ENCODE measurements at places on chromosomes 2 and 18. TPM values are rescaled to one million over a fixed set of nuclear protein-coding genes. Genes with fewer than 3 reads are reported as not detected.
A peak's percentile ranks its signal among the peaks of the same experiment; 100 is the strongest.

- no peak overlapping the region for H3K27ac ChIP-seq
- no peak for DNase-seq
- no peaks in the 10 kb centered on the region for H3K36me3 ChIP-seq
- no peaks in the 10 kb centered on the region for H3K4me1 ChIP-seq
- H3K4me3 ChIP-seq = no peak overlapping the region
- H3K27me3 ChIP-seq = no peaks in the 10 kb centered on the region
These were observed 26.8 kb downstream of the MPHOSPH10 start for GRCh38 chr2:71157124-71157793.

- DNase-seq = no peak
- H3K4me1 ChIP-seq = no peaks in the 10 kb centered on the region
- H3K4me3 ChIP-seq = no peak overlapping the region
- no peak overlapping the region for H3K27ac ChIP-seq
- H3K27me3 ChIP-seq = no peaks in the 10 kb centered on the region
- H3K36me3 ChIP-seq = no peaks in the 10 kb centered on the region
These were observed 733 bp downstream of the C2orf74 start for GRCh38 chr2:61162721-61163120.

- no peak for DNase-seq
- H3K27me3 ChIP-seq = no peaks in the 10 kb centered on the region
- H3K27ac ChIP-seq = no peak overlapping the region
- H3K36me3 ChIP-seq = no peaks in the 10 kb centered on the region
- peaks cover 19% of the 10 kb centered on the region for H3K4me1 ChIP-seq
- H3K4me3 ChIP-seq = no peak overlapping the region
These were observed 348.7 kb upstream of the CDH20 start for GRCh38 chr18:60984510-60984909.

GRCh38 chr18:35776473-35776872 lies 194.9 kb downstream of the GALNT1 start:
- no peaks in the 10 kb centered on the region for H3K36me3 ChIP-seq
- no peak for DNase-seq
- no peak overlapping the region for H3K4me3 ChIP-seq
- H3K27me3 ChIP-seq = no peaks in the 10 kb centered on the region
- H3K4me1 ChIP-seq = peaks cover 4% of the 10 kb centered on the region

GRCh38 chr18:44833786-44834185 lies 153.1 kb downstream of the SETBP1 start:
- no peak overlapping the region for H3K4me3 ChIP-seq
- H3K36me3 ChIP-seq = no peaks in the 10 kb centered on the region
- no peaks in the 10 kb centered on the region for H3K4me1 ChIP-seq
- no peak overlapping the region for H3K27ac ChIP-seq
- DNase-seq = no peak

- peaks cover 28% of the 10 kb centered on the region for H3K4me1 ChIP-seq
- H3K27me3 ChIP-seq = no peaks in the 10 kb centered on the region
- H3K27ac ChIP-seq = no peak overlapping the region
These were observed 86.2 kb downstream of the BCL2 start for GRCh38 chr18:63233334-63233733.

DNA sequence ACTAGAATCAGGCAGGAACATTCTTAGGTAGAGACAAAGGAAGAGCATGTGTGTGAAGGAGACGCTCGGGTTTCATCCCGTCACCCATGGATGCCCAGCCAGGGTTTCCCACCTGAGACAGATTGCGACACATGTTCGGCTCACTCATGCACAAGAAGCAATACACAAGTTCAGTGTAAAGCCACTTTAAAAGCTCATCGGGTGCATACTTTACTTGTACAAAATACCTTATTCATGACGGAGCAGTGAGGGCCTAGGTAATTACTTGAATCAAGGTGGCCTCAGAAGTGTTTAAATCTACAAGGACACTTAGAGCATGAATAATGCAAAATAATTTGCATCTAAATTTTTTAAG lies 42.0 kb downstream of the ZEB2 start:
- H3K27ac ChIP-seq = no peak overlapping the region
- peaks cover 8% of the 10 kb centered on the region for H3K36me3 ChIP-seq
- no peak overlapping the region for H3K4me3 ChIP-seq
- DNase-seq = no peak

DNA sequence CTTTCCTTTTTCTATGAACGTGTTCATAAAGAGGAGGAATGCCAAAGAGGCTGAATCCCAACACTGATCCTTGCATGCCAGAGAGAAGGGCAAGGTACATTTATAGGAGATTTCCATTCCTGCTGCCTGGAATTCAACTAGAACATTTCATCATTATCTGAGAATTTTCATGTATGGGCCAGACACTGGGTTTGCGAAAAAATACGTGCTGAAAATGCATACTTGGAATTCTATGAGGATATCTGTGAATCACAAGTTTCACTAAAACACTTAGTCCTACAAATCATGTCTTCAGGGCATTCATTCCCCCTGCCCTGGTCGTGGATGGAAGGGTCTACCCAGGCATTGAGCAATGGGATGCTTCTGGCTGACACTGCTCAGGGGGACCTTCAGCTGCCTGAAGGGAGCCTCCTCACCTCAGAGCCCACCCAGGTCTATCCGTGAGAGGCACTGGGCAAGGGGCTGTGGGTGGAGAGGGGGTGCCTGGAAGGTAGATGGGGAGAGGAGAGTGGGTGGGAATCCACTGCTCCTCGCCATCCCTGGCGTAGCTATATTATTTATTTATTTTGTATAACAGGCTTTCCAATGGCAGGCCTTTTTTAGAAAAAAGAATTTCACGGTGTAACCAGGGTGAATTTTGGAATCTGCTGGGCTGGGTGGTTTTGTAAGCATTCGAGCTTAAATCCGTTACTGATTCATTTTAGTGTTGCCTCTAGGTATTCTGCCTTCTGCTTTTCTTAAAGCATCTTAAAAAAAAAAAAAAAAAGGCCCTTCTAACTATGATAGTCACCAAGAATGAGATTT lies 560.6 kb upstream of the ID2 start:
- no peak overlapping the region for H3K27ac ChIP-seq
- no peak overlapping the region for H3K4me3 ChIP-seq
- H3K36me3 ChIP-seq = no peaks in the 10 kb centered on the region
- H3K4me1 ChIP-seq = peaks cover 18% of the 10 kb centered on the region
- no peaks in the 10 kb centered on the region for H3K27me3 ChIP-seq
- no peak for DNase-seq

DNA sequence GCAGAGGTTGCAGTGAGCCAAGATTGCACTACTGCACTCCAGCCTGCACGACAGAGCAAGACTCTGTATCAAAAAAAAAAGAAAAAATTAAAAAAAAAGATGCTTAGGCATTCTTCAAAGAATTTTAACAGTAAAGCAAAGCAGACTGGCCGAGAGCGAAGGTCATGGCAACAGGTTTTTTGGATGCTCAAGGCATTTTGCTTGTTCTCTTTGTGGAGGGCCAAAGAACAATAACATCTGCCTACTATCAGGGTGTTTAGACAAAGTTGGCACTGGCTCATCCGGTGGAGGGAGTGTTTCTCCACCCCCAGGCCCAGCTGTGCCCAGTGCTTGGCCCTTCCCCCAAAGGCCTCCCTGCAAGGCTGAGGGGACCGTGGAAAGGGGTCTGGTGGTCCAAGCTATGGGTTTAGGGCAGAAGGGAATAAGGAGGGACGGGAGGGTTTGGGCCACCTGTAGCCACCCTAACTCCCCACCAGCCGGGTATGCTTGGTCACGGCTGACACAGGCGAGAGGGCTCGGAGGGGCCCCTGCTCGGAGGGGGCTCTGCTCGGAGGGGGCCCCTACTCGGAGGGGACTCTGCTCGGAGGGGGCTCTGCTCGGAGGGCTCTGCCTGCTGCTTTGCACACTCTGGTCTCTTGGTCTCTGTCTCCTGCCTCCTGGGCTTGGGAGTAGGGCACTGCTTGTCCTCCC lies 26.7 kb upstream of the ALLC start:
- no peak overlapping the region for H3K27ac ChIP-seq
- no peak for DNase-seq
- no peak overlapping the region for H3K4me3 ChIP-seq
- no peaks in the 10 kb centered on the region for H3K27me3 ChIP-seq
- H3K4me1 ChIP-seq = no peaks in the 10 kb centered on the region

DNA sequence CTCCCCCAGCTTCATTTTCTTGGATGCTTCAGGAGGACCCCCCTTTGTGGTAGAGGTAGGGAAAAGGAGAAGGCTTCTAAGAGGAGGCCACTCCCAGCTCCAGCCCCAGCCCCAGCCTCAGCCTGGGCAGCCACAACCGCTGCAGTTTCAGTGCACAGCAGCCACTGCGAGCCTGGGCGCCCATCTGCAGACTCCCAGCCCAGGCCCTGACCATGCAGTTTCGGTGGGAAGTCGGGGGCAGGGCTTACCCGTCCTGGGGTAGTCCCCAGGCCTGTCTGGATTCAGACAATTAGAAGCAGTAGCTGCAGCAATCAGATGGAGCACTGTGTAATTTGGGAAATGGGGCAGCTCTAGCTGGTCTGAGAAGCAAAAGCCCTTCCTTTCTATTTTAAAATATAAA lies 28.6 kb downstream of the ITM2C start:
- H3K4me3 ChIP-seq = no peak overlapping the region
- H3K4me1 ChIP-seq = no peaks in the 10 kb centered on the region
- H3K27ac ChIP-seq = no peak overlapping the region

DNA sequence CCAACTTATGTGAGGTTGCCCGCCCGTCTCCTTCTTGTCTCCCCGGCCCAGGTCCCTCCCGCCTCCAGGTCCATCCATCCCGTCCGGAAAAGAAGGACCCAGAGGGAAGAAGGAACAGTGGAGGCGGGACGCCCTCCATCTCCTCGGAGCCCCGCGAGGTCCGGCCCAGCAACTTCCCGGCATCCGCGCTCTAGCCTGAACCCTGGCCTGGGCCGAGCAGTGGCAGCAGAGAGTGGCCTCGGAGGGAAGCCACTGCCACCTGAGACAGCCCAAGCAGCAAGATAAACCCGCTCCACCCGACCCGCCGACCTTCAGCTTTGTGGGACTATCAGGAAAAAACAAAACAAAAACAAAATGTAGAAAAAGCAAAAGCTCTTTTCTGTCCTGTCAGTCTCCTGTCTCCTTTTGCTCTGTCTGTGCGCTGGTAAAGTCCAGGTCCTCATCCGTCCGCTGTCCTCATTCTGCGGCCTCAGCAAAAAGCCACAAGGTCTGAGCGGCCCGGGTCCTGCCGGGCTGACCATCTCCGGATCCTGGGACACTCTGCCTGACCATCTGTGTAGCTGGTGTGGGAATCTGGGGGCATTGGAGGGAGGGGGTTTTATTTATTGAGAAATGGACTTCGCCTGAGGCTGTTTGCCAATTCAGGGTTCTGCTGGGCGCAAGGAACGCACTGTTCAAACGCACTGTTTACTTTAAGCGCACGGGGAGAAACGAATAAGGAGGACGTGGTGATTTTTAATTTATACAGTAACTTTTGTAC lies 3.1 kb downstream of the DLX1 start:
- peaks cover 99% of the 10 kb centered on the region for H3K27me3 ChIP-seq
- no peaks in the 10 kb centered on the region for H3K36me3 ChIP-seq
- no peak overlapping the region for H3K4me3 ChIP-seq

DNA sequence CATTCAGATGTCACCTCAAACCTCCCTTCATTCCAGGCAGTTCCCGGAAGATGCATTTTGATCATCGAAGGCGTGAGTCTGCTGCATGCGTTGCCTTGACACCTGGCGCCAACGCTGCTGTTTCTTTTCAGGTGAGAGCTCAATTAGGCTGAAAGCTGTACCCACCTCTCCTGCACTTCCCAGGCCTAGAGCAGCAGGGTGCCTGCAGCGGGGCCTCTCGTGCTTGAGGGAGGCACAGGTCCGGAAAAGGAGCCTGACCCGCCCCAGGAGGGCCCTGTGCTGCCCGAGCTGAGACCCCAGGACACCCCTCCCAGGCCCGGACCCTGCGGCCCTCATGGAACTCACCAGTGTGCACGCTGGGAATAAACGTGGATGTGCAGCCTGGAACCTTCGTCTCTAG lies 31.4 kb upstream of the KCNG2 start:
- H3K4me3 ChIP-seq = no peak overlapping the region
- DNase-seq = no peak
- no peak overlapping the region for H3K27ac ChIP-seq
- H3K4me1 ChIP-seq = no peaks in the 10 kb centered on the region

DNA sequence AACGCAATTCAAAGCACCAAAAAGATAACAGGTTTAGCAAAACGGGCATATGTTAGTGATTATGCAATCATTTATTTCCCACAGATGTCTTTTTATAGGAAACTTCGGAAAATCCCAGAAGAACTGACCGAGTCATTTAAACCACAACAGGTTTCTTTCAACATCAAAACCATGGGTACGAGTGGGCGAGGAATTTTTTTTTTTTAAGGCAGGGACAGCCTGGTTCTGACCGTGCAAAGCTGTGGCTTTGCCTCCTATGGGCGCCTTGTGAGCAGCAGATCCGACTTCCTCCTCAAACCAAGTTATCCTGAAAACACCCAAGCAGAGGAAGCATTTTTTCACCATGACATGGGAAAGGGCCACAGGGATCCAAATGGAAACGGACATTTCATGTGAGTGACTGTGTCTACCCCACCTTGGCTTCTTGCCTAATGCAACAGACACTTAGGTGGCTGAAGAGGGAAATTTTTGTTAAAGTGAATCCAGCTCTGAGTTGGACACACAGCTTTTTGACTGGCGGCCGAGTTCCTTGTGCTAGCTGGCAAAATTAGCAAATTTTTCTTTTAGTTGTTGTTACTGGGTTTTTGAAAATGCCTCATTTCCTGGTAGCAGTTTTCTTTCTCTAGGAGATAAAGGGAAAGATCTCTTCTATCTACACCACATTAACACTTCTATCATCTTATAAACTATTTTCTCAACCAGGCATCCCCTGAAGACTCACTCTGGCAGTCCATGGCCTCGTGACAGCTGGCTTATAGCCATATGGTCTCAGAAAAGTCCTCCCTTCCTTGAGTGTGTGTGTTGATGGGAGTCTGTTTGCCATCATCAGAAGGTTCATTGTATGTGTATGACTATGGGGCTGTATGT lies 487.4 kb upstream of the ZEB2 start:
- no peaks in the 10 kb centered on the region for H3K4me1 ChIP-seq
- no peak overlapping the region for H3K4me3 ChIP-seq
- no peaks in the 10 kb centered on the region for H3K27me3 ChIP-seq
- DNase-seq = peak; percentile 11
- no peaks in the 10 kb centered on the region for H3K36me3 ChIP-seq

- no peaks in the 10 kb centered on the region for H3K36me3 ChIP-seq
- H3K4me3 ChIP-seq = no peak overlapping the region
- no peaks in the 10 kb centered on the region for H3K27me3 ChIP-seq
- H3K4me1 ChIP-seq = no peaks in the 10 kb centered on the region
These were observed 114.2 kb downstream of the SGPP2 start for GRCh38 chr2:222538535-222538934.

GRCh38 chr2:147482111-147482895 lies 362.5 kb upstream of the ACVR2A start:
- H3K27me3 ChIP-seq = no peaks in the 10 kb centered on the region
- H3K4me1 ChIP-seq = no peaks in the 10 kb centered on the region
- no peak for DNase-seq

MYCN gene
- total RNA-seq = 0.36 TPM

VIL1 gene
- total RNA-seq = not detected

PRADC1 gene
- total RNA-seq = 28.1 TPM

EVX2 gene
- total RNA-seq = not detected

PLCL1 gene
- total RNA-seq = 11.0 TPM

GPR55 gene
- not detected for total RNA-seq

CDK15 gene
- 0.15 TPM for total RNA-seq

SPR gene
- 61.7 TPM for total RNA-seq

PAIP2B gene
- 4.8 TPM for total RNA-seq

ATIC gene
- total RNA-seq = 84.2 TPM
